ENCODE measurements at places on chromosomes 16 and 17.

- no peak overlapping the region for H3K27ac ChIP-seq
- H3K36me3 ChIP-seq: no peaks in the 10 kb centered on the region
- H3K27me3 ChIP-seq: no peaks in the 10 kb centered on the region
- DNase-seq: no peak
Observed at GRCh38 chr16:87551487-87551886, 50.8 kb upstream of the JPH3 start.

- H3K4me1 ChIP-seq: no peaks in the 10 kb centered on the region
- peak; percentile 66 for DNase-seq
- no peaks in the 10 kb centered on the region for H3K36me3 ChIP-seq
- H3K4me3 ChIP-seq: no peak overlapping the region
- no peak overlapping the region for H3K27ac ChIP-seq
Observed at GRCh38 chr16:83953796-83954576, 946 bp downstream of the OSGIN1 start.

GRCh38 chr17:19415806-19416775, 5.1 kb downstream of the RNF112 start:
- H3K36me3 ChIP-seq: no peaks in the 10 kb centered on the region
- H3K4me3 ChIP-seq: no peak overlapping the region
- H3K4me1 ChIP-seq: peaks cover 9% of the 10 kb centered on the region
- no peaks in the 10 kb centered on the region for H3K27me3 ChIP-seq
- no peak for DNase-seq
- H3K27ac ChIP-seq: no peak overlapping the region

- peaks cover 15% of the 10 kb centered on the region for H3K4me1 ChIP-seq
- H3K27ac ChIP-seq: no peak within 1 kb of the TSS
- peak within 1 kb of the TSS; percentile 57 for H3K4me3 ChIP-seq
- H3K27me3 ChIP-seq: peaks cover 31% of the 10 kb centered on the region
- no peaks in the 10 kb centered on the region for H3K36me3 ChIP-seq
Observed at GRCh38 chr16:88382491-88383400, at the start of gene ZNF469. TSS of gene ZNF469 (plus strand) at chr16:88382959. CDS start at chr16:88427471, 44,512 bp downstream.

DNA sequence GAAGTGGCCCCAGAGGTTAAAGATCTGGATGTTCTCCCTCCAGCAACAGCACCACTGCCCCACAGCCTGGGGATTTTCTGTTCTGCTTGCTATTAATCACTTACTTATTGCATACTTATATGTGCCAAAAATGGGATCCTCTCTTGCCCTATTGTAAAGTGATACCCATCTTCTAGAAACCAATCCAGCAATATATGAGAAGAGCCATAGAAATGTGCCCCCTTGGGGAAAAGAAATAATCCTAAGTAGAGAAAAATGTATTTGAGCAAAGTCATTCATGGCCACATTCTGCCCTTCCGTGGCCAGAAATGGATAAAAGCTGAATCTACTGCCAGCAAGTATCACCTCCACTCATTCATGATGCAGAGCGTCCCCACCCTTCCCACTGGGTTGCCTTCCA, 20.9 kb downstream of the SOST start:
- H3K27ac ChIP-seq: no peak overlapping the region
- H3K36me3 ChIP-seq: no peaks in the 10 kb centered on the region
- no peak overlapping the region for H3K4me3 ChIP-seq
- H3K27me3 ChIP-seq: no peaks in the 10 kb centered on the region
- DNase-seq: no peak
- peaks cover 13% of the 10 kb centered on the region for H3K4me1 ChIP-seq

DNA sequence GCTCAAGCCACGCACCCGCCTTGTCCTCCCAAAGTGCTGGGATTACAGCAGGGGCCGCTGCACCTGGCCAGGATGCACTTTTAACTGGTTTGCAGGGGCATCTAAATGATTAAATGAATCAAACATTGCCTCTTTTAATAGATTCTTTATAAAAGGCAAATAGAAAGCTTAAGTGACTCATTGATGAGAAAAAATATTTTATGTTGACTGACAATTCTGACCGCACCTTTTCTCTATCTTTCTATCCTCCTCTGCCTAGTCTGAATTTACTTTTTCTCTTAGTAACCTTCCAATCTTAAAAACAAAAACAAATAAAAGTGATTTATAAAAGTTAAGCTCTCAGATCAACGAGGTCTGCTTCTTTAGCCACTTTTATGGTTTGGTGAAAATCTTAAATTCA, 35.3 kb downstream of the SLC39A11 start:
- H3K27ac ChIP-seq: no peak overlapping the region
- no peaks in the 10 kb centered on the region for H3K27me3 ChIP-seq

DNA sequence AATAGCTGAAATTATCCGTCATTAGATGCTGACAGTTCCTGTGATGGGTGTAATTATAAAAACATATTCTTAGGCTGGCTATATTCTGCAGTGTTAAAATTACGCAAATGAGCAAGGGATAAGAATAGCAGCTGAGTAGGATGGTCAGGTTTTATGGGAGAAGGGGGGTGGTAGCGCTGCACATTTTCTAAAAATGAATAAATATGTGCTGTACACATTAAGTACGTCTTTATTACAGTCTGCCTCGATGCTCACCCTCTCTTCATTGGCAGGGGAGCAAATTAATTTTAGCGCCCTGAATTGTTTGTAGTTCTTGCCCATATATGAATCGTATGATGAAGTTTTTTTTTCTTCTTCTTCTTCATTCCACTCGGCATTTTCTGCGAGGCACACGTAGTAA, 244.2 kb downstream of the SNX29 start:
- H3K27me3 ChIP-seq: no peaks in the 10 kb centered on the region
- H3K4me1 ChIP-seq: no peaks in the 10 kb centered on the region
- no peaks in the 10 kb centered on the region for H3K36me3 ChIP-seq
